ENCODE measurements at places on chromosomes 7 and 10.

- no peak for DNase-seq
Observed at GRCh38 chr7:126211875-126212274, 1040.9 kb downstream of the GRM8 start.

GRCh38 chr7:100629117-100629716 lies 12.1 kb downstream of the TFR2 start:
- DNase-seq, result no peak

DNA sequence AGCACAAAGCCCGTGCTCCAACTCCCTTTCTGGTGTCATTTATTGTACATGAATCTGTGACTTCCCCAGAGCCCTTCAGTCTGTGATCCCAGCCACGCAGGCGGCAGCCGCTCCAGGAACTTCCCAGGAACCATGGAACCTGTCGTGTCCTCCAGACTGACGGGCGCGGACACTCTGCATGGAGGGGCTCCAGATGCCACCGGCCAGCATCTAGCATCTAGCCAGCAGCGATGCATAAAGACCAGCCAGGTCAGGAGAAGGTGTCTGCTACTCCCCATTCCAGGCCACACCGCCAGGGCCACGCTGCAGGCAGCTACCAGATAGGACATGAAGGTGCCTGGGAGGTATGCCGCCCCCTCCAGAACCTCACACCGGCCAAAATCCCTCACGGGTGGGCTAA lies 77.4 kb downstream of the PRKAG2 start:
- no peak for DNase-seq

- no peak for DNase-seq
Observed at GRCh38 chr7:17849504-17849903, 90.8 kb downstream of the SNX13 start.

DNA sequence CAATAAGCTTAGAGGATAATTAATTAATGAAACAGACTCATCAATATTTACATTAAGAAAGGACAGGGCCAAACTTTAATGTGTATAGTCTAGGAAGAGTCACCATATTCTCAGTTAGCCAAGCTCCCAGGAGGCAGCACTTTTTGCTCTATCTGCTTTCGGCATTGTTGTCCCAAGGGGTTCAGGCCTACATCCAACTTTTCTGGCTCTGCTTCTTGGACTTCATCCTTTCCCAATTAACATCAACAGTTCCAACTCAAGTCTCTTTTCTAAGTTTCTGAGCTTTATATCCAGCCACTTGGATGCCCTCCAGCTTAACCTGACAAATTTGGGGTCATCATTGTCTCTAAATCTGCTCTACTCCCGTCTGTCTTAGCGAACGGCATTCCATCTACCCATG lies 42.8 kb downstream of the GLI3 start:
- no peak for DNase-seq

DNA sequence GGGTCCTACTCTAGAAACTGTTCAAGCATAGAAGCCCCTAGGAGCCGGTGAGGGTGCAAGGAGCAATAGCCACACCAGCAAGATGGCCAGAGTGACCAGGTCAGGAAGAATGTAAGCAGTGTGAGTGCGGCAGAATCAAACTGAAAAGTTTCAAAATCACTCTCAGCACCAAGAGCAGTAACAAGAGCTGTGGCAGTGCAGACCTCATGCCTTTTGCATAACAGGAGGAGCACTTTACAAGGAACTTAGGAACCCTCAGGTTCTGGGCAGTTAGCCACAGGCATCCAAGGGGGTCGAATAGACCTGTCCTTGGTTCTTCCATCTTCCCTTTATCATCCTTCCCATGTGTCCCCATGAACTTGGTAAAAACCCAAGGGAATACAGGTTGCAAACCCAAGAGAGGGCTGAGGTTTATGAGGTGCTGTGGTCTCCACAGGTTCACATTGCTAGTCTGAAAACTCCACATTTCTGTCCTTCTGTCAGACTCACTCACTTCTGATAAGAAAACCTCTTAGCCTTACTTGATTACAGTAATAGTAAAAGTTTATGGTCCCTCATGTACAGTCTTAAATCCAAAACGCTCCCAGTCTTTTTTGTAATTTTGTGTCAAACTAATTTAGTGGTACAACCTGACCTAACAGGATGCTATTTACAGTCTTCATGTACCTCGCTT lies 78.4 kb downstream of the PON1 start:
- DNase-seq, result no peak

DNA sequence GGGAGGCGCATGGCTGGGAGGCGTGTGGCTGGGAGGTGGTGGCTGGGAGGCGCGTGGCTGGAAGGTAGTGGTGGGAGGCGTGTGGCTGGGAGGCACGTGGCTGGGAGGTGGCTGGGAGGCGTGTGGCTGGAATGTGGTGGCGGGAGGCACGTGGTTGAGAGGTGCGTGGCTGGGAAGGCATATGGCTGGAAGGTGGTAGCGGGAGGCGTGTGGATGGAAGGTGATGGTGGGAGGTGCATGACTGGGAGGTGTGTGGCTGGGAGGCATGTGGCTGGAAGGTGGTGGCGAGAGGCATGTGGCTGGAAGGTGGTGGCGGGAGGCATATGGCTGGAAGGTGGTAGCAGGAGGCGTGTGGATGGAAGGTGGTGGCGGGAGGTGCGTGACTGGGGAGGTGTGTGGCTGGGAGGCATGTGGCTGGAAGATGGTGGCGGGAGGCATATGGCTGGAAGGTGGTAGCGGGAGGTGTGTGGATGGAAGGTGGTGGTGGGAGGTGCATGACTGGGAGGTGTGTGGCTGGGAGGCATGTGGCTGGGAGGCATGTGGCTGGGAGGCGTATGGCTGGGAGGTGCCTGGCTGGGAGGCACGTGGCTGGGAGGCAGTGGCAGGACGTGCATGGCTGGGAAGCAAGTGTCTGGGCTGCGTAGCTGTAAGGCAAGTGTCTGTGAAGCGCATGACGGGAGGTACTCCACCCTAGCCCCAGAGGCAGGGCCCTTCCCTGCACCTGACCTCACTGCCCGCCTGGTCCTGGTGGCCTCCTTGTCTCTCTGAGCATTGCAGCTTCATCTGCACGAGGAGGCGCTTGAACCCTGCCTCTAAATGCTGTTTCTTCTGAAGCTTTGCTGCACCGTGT lies 35.1 kb downstream of the FOXK1 start:
- no peak for DNase-seq
